PC-3 (cell line): ENCODE measurements at places on chromosomes 7 and 10.

- DNase-seq, result peak; percentile 34
Observed at GRCh38 chr10:102819054-102819453, 18.2 kb downstream of the CYP17A1 start.

- DNase-seq, result peak; percentile 5
Observed at GRCh38 chr10:91977491-91977890, 53.9 kb downstream of the BTAF1 start.

DNA sequence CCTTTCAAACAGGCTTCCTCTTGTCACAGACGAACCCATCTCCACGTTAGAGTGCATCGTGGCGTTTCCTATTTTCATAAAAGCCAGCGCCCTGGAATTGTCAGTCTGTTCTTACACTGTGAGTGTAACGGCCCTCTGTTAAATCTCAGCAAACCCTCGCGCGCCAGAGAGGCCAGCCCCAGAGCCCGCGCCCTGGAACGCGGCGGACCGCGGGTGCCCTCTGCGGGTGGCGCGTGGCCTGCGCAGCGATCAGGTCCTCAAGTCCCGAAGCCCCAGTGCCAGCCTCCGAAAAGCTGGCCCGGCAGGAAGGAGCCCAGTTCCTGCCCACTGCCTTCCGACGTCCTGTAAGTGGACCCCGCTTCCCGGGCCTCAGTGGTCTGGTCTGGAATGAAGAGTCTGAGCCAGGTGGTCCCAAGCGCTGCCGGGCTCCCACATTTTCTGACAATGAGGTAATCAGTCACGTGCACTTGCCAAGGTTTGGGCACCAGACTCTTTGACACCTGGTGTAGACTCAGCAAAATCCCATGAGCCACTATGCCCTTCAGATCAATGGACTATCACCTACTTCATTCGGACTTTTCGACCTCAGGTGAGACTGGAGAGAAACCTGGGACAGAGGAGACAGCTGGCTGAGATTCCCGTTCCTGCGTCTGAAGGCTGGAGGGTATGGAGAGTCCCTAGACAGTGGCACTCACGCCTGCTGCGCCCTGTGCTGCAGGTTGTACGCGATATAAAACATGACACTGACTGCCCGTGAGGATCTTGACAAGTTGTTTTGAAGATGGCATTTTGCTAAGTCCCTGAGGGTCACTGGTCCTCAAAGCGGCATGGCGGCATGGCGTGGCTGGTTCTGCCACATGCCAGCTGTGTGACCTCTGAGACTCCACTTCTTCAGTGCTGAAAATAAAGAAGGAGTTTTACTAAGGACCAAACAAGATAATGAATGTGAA, 109.4 kb upstream of the LANCL2 start:
- peak; percentile 85 for DNase-seq

- DNase-seq, result no peak
Observed at GRCh38 chr10:74602576-74602975, 223.8 kb upstream of the KAT6B start.

GRCh38 chr7:127844707-127845331, 186.4 kb downstream of the LRRC4 start:
- peak; percentile 13 for DNase-seq

DNA sequence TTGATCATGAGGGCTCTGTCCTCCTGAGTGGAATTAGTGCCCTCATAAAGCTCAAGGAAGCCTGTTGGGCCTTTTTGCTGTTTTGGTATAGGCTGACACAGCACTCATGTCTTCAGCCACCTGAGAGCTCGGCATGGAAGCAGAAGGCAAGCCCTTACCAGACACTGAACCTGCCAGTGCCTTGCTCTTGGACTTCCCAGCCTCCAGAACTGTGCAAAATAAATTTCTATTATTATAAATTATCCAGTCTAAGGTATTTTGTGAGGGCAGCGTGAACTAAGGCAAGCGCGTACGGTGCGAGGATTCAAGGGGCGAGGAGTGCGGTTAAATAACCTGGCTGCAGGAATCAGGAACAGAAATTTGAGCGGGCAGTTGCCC, 281.5 kb upstream of the LYZL1 start:
- no peak for DNase-seq

DNA sequence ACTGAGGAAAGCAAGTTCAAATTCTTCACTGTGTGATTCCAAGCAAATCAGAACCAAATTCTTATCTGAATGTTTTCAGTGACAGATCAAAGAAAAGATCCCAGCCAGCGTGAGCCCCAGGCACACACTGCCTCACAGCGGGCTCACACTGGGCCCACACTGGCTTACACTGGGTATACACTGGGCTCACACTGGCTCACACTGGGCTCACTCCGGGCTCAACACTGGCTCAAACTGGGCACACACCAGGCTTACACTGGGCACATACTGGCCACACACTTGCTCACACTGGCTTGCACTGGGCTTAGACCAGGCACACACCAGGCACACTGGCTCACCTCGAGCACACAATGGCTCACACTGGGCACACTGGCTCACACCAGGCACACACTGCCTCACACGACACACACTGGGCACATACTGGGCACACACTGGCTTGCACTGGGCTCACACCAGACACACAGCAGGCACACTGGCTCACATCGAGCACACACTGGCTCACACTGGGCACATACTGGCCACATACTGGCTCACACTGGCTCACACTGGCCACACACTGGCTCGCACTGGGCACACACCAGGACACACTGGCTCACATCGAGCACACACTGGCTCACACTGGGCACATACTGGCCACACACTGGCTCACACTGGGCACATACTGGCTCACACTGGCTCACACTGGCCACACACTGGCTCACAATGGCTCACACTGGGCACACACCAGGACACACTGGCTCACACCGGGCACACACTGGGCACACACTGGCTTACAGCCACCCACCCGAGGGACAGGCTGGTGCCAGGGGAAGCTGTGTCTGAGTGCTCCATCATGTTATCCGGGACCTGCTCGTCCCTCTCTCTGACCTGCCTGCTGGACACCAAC, 156.3 kb downstream of the PTPRN2 start:
- no peak for DNase-seq

- DNase-seq, result no peak
Observed at GRCh38 chr7:2965745-2966270, 77.9 kb downstream of the CARD11 start.

GRCh38 chr10:111824128-111824527, 359.4 kb downstream of the GPAM start:
- no peak for DNase-seq

- no peak for DNase-seq
Observed at GRCh38 chr7:40714363-40715052, 579.7 kb downstream of the SUGCT start.

- no peak for DNase-seq
Observed at GRCh38 chr7:92608380-92609322, 18.5 kb upstream of the FAM133B start.

- DNase-seq, result no peak
Observed at GRCh38 chr7:120475994-120476393, 203.0 kb downstream of the KCND2 start.

GRCh38 chr10:118754229-118754555, 578 bp downstream of the CACUL1 start:
- no peak for DNase-seq

DNA sequence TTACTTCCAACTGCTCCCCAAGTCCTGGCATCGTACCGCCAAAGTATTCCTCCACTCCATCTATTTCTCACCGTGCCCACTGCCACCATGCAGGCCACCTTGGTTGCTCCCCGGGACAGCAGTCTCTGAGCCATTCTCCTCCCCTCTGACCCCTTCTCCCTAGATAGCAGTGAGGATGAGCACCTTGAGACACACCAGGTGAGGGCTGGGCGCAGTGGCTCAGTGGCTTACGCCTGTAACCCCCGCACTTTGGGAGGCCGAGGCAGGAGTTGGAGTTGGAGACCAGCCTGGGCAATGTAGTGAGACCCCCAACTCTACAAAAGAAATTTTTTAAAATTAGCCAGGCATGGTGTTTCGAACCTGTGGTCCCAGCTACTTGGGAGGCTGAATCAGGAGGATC, 4.2 kb downstream of the SLC29A4 start:
- DNase-seq, result no peak

DNA sequence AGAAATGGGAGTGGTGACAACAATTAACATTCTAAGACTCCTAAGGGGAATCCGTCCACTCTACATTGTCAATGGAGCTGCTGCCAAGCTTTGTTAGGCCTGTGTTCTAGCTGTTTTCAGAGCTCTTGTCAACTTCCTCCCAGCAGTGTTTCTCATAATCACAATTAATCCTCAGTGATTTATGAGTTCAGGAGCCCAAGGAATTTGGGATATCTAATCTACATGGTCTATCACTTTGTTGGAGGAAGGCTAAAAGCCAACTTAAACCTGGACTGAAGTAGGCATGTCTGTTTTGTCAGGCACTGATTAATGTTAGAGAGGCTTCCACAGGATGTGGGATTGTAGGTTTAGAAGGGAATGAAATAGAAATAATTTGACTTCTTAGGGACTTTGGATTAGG, 10.2 kb upstream of the OR2F2 start:
- DNase-seq, result no peak

- no peak for DNase-seq
Observed at GRCh38 chr7:143188994-143189393, 5.8 kb downstream of the TAS2R39 start.

GRCh38 chr10:128160297-128160711, 34.1 kb upstream of the MKI67 start:
- DNase-seq, result no peak

DNA sequence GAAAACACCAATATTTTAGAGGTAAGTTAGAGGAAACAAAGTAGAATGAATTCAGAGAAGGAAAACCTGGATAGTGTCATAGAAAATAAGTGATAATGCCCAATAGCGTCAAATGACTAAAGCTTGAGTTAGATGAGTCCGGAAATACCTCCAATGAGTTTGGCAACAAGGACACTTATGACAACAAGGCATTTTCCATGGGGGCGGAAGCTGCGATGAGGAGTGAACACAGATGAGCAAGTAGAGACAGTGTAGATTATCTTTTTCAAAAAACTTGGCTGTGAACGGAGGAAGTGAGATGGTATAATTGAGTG, 383 bp upstream of the R3HCC1L start:
- DNase-seq, result peak; percentile 16

- DNase-seq, result no peak
Observed at GRCh38 chr7:13442226-13442625, 547.2 kb downstream of the ETV1 start.

DNA sequence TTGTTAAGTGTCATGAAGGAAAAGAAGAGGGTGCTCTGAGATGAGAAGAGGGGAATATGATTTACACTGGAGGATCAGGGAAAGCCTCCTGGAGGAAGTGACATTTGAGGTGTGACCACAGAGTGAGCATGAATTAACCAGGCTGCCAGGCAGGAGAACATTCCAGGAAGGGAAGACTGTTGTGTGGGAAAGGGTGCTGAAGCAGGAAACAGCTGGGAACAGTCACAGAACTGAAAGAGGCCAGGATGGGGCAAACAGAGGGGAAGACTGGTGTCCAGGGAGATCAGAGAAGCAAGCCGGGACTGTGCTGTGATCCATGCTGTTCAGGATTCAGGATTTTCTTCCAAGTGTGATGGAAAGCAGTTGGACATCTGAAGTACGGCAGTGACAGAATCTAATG, 14.9 kb downstream of the HIPK2 start:
- DNase-seq, result no peak

DNA sequence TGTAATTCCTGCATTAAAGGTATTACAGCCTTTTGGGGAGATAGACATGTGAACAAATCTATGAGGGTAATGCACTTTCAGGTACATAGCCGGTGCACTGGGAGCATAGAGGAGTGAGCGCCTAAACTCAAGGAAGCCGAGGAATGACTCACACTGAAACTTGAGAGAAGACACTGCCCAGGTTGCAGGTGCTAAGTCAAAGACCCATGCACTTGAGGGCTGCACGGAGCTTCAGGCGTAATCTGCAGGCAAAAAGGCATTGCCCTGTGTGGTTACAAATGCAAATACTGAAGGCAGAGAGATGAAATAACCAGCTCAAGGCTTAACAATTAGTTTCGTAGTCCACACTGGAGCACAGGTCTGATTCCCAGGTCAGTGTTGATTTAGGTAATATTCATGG, 51.0 kb upstream of the OSBPL3 start:
- DNase-seq, result peak; percentile 20

DNA sequence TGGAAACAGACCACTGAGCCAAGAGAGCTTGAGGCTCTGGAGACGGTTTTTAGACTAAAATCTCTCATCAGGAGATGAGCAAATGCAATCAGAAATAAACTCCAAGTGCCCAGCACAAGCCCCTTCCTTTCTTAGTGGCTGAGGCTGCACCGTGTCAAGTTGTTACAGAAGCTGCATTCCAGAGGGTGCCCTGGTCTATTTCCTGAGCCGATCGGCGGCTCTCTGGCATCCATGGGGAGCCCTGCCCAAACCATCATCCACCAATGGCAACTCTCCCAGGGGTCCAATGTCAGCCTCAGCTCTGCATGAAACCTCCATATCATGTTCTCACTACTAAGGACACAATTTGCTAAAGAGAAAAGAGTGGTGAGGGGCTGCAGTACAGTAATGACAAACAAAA, 89.6 kb downstream of the SVIL start:
- no peak for DNase-seq

DNA sequence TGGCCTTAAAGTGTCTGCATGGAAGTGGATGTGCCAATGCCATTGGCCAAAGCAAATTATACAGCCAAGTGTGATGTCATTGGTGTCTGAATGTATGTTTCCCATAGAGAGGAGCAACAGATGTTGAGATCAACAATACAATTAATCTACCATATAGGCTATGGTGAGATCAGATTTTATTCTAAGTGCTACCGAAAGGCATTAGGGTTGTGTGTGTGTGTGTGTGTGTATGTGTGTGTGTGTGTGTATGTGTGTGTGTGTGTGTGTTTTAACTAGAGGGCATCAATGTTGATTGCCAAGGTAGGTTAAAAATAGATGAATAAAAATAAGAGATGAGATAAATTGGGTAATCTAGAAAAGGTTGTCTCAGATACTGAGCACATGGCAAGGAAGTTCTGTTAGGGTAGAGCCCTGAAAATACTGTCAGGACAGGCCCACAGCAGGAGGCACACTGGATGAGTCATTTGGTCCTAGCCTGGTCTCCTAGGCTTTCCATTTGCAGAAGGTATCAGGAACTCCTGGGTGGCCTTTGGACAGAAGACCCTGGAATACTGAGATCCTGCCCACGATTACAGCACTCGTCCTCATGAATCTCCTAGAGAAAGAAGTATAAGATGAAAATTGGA, 446.0 kb upstream of the PODXL start:
- DNase-seq, result no peak
